Nucleus accumbens (tissue), 56 donors: ENCODE measurements at places on chromosomes 3 and 15.

- DNase-seq, result no peak
Measured at GRCh38 chr3:21779909-21780308, 28.9 kb upstream of the ZNF385D start.

DNA sequence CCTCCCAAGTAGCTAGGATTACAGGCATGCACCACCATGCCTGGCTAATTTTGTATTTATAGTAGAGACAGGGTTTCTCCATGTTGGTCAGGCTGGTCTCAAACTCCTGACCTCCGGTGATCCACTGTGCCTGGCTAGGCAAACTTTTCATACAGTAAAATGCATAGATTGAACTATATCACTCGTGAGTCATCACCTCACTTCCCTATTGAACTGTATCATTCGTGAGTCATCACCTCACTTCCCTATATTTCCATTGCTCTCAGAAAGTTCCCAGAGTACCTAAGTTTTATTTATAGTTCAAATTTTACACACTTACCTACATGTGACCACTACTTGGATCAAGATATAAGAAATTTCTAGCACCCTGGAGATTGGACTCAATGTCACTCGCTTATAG is 73.6 kb upstream of the ACAD9 start:
- DNase-seq, result no peak

DNA sequence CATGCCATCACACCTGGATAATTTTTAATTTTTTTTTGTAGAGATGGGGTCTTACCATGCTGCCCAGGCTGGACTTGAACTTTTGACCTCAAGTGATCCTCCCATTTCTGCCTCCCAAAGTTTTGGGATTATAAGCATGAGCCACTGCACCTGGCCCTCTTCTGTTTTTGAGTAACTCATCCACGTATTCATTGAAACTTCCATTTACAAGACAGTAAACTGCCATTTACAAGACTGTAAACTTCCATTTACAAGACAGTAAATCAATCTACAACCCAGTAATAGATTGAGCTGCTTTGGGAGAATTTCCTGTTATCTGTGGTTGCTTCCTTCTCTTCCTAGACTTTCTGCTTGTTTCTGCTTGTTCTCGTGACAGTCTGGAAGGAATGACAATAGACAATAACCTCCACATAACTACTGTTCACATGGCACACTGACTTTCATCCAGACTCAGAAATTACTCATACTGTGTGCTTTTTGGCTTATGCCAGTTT is 114.7 kb upstream of the CCNL1 start:
- no peak for DNase-seq

DNA sequence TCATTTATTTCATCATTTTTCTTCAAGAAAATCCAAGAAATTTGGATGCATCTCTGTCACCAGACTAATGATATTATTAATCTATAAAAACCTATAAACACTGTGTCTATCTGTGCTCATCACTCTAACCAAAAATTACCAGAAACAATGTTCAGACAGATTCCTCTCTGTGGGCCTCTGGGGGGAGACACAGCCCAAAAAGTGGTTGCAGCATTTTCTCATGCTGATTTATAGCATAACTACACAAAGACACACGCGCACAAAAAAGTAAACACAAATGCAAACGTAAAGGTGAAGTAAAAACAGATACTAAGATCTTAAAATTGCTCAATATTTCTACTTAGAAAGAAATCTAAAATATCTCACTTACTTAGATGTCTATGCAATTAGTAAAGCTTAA is 976.0 kb downstream of the GBE1 start:
- DNase-seq, result no peak

- DNase-seq, result no peak
Measured at GRCh38 chr3:185361920-185362319, 1.0 kb upstream of the MAP3K13 start.

GRCh38 chr3:87287011-87287410 is 10.6 kb upstream of the POU1F1 start:
- DNase-seq, result no peak

- DNase-seq, result no peak
Measured at GRCh38 chr15:62223020-62223419, 57.9 kb upstream of the C2CD4B start.

GRCh38 chr3:15899388-15899787 is 101.6 kb upstream of the ANKRD28 start:
- DNase-seq, result no peak

DNA sequence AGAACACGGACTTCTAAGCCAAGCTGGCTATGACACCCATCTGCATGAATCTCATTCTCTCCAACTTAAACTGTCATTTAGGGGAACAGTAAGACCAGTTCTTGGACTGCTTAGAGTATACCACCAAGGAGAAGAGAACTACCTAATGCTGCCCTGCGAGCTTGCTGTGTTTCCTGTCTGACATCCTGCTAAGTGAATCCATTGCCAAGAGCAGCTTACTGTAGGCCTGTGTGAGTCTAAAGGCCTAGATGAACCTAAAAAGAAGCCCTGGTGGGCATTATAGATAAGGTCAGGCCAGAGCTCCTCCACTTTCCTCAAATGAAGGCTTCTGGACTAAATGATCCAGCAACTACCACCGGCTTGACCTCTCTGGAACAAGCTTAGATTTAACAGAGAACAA is 15.0 kb downstream of the LZTFL1 start:
- DNase-seq, result no peak

DNA sequence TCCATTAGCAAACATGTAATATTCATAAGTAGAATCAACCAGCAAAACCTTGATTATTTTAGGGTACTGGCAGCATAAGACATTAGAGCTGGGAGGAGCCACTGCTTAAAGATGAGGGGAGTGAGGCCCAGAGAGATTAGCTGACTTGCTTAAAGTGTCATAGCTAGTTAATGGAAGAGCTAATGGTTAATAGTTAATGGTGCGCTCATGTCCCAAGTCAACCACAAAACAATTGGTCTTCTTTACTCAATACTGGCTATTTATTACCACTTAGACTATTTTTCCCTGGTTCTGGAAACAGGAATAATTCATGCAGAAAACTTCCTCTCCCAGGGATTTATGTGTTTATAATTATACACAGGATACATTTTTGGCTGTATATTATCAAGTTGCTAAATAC is 33.1 kb downstream of the EIF4E3 start:
- no peak for DNase-seq
